ENCODE measurements at places on chromosomes 3 and 15.

DNA sequence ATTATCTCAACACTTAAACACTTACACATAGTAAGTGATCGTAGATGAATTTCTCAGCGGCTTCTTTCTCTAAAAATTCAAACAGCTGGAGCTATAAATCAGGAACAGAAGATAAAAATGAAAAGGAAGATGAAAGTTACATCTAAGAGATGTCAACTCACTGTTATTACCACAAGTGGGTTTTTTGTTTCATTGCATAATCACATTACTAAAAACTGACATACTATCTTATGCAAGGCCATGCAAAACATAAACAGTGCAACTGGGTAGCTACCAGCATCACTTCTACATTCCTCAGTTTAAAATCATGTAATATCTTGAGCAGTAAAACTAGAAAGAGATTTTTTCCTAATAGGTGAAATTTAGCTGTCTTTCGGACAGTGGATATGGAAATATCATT, 14.9 kb downstream of the MINDY4B start:
- DNase-seq, result no peak

GRCh38 chr15:33045066-33045810, 149.3 kb downstream of the FMN1 start:
- no peak for DNase-seq

- no peak for DNase-seq
Measured at GRCh38 chr3:183279371-183279770, 26.3 kb downstream of the B3GNT5 start.

- DNase-seq, result no peak
Measured at GRCh38 chr3:101202640-101203039, 117.7 kb downstream of the IMPG2 start.

GRCh38 chr3:186094271-186094670, 14.6 kb downstream of the ETV5 start:
- no peak for DNase-seq

DNA sequence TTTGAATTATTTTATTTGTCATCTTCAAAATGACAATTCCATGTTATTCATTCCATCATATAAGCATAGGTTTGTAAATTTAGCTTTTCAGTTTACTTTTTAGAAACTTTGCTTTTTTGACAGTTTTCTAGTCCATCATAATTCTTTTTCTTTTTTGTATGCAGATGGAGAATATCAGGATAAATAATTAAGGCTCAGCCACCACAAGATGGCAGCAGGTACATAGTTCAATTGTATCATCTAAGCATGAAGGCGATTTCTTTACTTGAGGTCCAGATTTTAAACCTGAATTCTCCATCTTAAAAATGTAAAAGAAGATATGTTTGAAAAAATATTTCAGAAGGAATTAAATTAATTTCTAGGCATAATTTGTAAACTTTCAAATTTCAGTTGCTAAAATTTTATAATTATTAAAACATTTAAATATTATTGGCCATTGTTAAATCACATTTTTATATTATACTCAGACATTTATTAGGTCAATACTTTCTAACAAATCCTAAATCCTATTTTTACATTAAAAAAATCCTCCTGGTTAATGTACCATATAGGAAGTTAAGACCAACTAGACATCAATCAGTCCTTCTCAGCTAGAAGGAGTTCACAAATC, 15.1 kb downstream of the PLSCR5 start:
- DNase-seq, result no peak

GRCh38 chr3:141112686-141113297, 61.6 kb downstream of the SPSB4 start:
- no peak for DNase-seq

DNA sequence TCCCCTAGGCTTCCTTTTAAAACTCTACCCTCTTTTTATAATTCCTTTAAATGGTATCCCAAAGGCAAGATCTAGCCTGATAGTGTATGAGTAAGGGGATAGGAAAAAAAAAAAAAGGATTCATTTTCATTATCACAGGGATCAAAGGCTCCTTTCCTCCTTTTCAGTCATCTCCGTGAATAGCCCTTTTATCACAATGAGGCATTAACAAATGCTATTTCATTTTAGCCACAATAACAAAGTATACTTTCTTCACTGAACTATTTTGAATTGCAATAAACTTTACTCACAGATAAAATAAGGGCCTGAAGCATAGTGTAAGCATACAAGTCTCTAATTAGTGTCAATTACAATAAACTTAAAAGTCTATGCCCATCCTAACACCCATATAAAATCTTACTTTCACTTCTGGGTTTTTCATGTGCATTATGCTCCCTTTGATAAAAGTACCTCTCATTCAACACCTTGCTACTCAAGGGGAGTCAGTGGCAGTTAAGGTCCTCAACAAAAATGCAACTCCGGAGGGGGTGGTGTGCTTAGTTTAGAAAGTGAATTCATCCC, 8.6 kb downstream of the HIGD1A start:
- no peak for DNase-seq

DNA sequence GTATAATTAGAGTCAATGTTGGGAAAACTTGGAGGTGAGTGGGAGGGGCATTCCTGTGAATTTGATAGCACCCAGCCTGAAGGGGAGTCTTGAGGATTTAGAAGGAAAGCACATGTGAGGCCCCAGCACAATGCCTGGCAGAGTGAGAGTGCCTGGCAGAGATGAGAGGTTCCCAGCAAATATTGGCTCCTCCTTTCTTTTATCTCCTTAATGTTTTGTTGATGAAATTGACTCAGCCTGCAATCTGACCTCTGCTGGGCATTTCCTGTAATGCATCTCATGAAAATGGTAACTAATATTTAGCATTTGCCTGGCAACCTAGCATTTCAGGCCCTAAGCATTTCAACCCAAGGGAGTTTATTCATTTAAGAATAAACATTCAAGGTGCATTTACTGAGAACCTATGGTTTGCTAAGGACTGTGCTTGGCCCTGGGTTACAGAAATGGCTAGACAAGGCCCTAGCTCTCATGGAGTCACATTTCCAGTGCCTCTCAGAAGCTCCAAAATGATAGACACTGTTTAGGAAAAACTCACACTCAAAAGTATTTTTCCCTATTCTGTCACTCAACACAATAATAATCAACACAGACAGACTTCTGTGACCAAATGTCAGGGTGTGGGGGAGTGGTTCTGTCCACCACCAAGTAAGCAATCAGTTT, 19.0 kb downstream of the PDHB start:
- DNase-seq, result no peak

- peak; percentile 1 for DNase-seq
Measured at GRCh38 chr15:26260517-26261133, 397.5 kb upstream of the ATP10A start.

DNA sequence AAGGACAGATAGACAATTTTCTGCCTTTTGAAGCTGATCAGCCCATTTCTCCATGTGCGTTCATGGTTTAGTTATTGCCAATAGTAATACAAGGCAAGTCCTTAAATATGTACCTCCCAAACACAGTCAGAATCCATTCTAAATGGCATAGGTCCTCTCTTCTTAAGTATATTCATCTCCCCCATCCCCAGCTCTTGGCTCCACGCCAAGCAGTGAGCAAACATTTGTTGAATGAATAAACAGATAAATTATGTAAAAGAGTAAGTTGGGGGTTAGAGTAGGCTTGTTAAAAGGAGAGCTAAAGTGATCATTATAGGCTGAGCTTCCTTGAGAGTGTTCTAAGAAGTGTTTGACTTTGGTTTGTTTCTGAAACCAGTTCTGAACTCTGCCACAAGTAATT, 241.3 kb downstream of the ITPR1 start:
- DNase-seq, result no peak

DNA sequence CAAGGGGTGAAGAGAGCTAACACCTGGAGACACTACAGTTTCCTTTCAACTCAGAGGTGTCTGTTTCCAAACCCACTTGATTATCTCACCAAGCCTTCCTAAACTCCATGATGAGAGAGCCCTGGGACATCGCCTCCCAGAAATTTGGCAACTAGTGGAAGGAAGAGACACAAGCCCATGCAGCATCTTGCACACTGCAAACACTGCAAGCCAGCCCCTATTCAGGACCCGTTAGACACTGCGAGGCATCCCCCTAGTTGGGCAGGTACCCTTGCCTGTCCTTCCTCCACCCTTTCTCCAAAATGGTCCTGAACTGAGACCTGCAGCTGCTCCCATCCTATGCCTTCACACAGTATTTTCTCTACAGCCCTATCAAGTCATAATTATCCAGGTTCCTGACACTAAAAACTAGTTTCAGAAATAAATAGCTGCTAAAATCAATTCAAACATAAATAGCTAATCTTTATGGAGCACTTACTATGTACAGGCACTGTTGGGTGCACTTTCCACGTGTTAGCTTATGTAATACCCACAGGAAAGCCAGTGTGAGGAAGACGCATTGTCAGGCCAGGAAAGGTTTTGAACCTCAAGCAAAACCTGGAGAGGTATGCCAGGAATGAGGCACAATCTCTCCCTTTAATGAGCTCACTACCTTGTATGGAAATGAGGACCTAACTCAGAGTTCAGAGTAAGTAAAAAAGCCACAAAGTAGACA, 2.8 kb downstream of the MAGI1 start:
- no peak for DNase-seq
